ENCODE measurements at places on chromosomes 2 and 18. TPM values are rescaled to one million over a fixed set of nuclear protein-coding genes. Genes with fewer than 3 reads are reported as not detected.

ANKRD29 gene
- total RNA-seq: 4.0 TPM

RFX8 gene
- total RNA-seq: 1.9 TPM

GRCh38 chr2:30990176-30990575 lies 148.1 kb downstream of the GALNT14 start:
- no peak for DNase-seq

DNA sequence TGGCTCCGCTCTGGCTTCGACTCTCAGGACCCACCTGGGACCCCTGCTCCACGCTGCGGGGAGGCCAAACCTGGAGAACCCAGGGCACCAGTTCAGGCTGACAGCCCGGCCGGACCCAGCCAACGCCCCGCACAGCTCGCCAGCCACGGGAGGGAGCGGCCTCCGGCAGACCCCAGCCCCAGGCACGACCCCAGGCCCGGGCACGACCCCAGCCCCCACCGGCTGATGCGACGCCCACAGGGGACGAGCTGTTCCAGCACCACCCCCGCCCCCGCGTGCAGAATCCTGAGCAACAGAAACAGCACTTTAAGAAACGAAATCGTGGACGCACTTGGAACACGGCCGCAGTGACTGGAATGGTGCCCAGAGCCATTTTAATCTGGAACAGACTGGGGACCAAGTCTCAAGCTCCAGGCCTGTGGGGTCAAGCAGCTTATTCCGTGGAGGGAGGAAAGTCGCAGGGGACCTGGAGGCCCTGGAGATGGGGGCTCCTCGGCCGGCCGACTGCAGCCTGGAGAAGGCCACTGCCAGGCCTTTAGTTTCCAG lies 74.2 kb downstream of the MBP start:
- peak; percentile 75 for DNase-seq

Measured in muscle of leg (tissue), 16 donors.